Astrocyte (in vitro differentiated cells and primary cell): ENCODE measurements at places on chromosomes 5 and 9.

GRCh38 chr9:129103595-129103965, 7.0 kb downstream of the CRAT start:
- no peaks in the 10 kb centered on the region for H3K4me1 ChIP-seq
- H3K36me3 ChIP-seq, result peaks cover 3% of the 10 kb centered on the region
- no peak overlapping the region for H3K27ac ChIP-seq
- H3K27me3 ChIP-seq, result no peaks in the 10 kb centered on the region
- DNase-seq, result no peak

DNA sequence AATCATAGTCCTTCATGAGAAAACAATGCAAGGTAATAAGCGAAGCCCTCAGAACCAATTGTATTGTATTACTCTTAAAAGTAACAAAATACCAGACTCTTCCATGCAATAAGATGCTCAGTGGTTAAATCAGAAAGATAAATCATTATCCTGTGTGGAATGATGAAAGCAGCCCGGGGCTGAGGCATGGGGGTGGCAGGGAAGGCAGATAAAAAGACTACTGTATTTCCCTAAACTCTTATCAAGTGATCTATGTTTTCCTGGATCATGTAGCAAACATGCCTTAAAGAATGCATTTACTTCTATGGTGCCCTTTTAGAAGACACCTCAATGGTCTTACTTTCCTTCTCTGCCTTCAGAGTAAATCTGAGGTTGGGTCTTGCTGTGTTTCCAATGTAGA, 105.6 kb upstream of the DAPK1 start:
- no peak overlapping the region for H3K27ac ChIP-seq
- peaks cover 6% of the 10 kb centered on the region for H3K4me1 ChIP-seq
- H3K36me3 ChIP-seq, result no peaks in the 10 kb centered on the region

GRCh38 chr5:122201365-122201764, 72.0 kb downstream of the ZNF474 start:
- no peak overlapping the region for H3K27ac ChIP-seq
- H3K4me1 ChIP-seq, result no peaks in the 10 kb centered on the region
- no peaks in the 10 kb centered on the region for H3K36me3 ChIP-seq
- peaks cover 3% of the 10 kb centered on the region for H3K27me3 ChIP-seq

DNA sequence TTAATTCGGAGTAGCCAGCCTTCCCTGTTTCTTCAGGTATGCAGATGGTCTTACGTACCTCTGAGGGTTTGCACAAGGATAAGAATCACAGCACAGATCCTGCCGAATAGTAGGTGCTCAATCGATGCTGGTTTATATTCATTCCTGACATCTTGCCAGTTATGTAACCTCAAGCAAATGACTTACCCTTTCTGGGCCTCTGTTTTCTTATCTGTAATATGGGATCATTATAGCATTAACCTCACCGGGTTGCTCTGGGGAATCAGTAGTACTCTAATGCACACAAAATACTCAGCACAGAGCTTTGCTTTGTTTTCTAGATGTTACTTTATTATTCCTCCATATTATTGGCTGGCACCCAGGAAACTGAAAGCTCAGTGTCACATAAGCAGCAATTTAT, 7.7 kb upstream of the NR5A1 start:
- no peak for DNase-seq
- H3K27me3 ChIP-seq, result peaks cover 4% of the 10 kb centered on the region
- no peak overlapping the region for H3K27ac ChIP-seq
- no peaks in the 10 kb centered on the region for H3K4me1 ChIP-seq

DNA sequence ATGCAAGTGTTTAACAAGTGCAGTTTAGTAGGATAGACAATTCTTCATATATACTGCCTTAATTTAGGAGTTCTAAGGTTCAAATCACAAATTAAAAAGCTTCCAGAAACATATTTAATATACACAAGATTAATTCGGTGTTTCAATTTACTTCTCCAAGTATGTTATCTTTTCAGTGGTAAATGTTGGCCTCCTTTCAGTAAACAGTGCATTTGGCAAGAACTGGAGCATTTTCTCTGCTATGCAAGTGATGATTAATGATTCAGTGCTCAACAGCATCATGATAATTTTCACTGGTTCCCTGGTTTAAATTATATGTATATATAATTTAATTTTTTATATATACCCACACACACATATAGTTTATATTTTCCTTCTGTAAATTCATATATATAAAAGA, 541.7 kb downstream of the EFNA5 start:
- no peaks in the 10 kb centered on the region for H3K4me1 ChIP-seq
- H3K27ac ChIP-seq, result no peak overlapping the region
- H3K27me3 ChIP-seq, result no peaks in the 10 kb centered on the region
- no peaks in the 10 kb centered on the region for H3K36me3 ChIP-seq

DNA sequence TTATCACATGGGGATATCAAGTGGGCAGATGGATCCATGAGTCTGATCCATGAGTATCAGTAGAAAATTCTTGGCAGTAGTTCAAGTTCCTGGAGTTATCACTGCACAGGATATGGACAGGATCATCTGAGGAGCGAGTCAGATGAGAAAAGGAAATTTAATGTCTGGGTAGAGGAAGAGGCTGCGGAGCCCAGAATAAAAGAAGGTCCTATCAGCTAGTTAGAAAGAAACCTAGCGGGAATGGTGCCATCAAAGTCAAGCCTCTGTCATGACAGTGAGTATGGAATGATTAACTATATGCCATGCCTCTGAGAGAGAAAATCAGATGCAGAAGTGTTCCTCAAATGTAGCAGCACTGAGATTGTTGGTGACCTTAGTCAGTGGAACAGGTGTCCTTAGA, 248.1 kb downstream of the PIK3R1 start:
- H3K27me3 ChIP-seq, result no peaks in the 10 kb centered on the region
- H3K36me3 ChIP-seq, result no peaks in the 10 kb centered on the region
- no peak overlapping the region for H3K4me3 ChIP-seq
- no peak for DNase-seq
- no peaks in the 10 kb centered on the region for H3K4me1 ChIP-seq
- no peak overlapping the region for H3K27ac ChIP-seq
